Right cardiac atrium (tissue), 5 donors: ENCODE measurements at places on chromosomes 1 and 21. TPM values are rescaled to one million over a fixed set of nuclear protein-coding genes. Genes with fewer than 3 reads are reported as not detected.

The TDRD5 gene
- total RNA-seq: not detected

The CAMTA1 gene
- total RNA-seq: 179 TPM

The PLA2G2D gene
- not detected for total RNA-seq

The C4BPA gene
- total RNA-seq: not detected

The ISG20L2 gene
- total RNA-seq: 13.1 TPM

GRCh38 chr21:33945652-33946270 lies 30.2 kb upstream of the ATP5PO start:
- no peak for DNase-seq

- DNase-seq: no peak
Observed at GRCh38 chr1:115251340-115251748, 86.7 kb downstream of the NGF start.

DNA sequence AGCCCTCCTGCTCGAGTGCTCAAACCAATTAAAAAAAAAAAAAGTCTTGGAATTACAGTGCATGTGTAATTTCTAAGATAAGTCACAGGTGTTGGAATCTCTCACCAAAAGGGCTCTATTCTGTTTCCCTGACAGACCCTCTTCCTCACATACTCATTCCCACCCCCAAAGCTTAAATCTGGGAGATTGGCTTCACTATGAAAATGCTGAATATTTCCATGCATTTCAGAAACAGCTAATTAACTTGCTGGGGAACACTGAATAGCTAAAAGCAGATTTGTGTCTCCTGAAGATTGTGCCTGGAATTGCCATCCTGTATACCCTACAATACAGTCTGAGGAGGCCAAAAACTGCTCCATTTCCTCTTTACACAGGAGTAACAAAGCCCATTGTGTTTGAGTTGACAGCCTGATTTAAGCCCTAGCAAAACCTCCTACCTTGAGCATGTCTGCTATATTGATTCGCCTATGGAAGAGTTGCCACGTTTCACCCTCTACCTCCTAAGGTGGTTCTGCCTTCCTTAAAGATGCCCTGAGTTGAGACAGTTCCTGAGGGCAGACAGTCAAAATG lies 1.4 kb upstream of the PIK3R3 start:
- no peak for DNase-seq

GRCh38 chr21:25369524-25370300 lies 237.6 kb downstream of the MRPL39 start:
- no peak for DNase-seq

GRCh38 chr21:15015622-15016471 lies 49.0 kb downstream of the NRIP1 start:
- no peak for DNase-seq

GRCh38 chr1:229029879-229030235 lies 241.1 kb upstream of the RAB4A start:
- DNase-seq: no peak

GRCh38 chr1:163876546-163876945 lies 554.8 kb downstream of the NUF2 start:
- DNase-seq: no peak
